Kidney capillary endothelial cell (primary cell): ENCODE measurements at places on chromosomes 2 and 18.

DNA sequence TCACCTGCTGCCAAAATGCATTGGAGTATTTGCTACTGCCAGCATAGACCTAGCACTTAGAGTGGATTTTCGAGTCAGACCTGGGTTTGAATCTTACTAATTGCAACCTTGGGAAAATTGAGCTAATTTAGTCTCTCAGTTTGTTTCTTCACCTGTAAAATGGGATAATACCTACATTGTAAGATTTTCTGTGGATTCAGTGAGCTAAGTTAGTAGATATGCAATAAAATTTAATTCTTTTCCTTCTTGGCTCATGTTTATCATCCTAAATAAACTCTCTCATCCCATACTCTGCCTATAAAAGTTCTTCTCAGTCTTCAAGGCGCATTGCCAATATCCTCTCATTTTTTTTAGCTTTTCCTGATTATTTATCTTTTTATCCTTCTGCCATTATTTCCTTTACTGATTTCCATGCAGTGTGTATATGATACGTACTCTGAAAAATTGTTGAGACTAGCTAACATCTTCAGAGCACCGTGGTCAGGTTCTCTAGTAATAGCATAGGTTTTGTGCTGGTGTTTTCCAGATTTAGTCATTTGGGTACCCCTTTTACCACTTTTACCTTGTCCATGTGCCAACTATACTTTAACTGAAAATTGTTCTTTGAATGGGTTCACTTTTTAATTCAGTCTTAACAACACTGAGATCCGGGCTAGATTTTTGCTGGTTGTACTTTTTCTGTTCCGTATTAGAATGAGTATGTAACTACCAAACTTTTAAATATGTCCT lies 7.3 kb downstream of the CEP192 start:
- DNase-seq, result no peak

DNA sequence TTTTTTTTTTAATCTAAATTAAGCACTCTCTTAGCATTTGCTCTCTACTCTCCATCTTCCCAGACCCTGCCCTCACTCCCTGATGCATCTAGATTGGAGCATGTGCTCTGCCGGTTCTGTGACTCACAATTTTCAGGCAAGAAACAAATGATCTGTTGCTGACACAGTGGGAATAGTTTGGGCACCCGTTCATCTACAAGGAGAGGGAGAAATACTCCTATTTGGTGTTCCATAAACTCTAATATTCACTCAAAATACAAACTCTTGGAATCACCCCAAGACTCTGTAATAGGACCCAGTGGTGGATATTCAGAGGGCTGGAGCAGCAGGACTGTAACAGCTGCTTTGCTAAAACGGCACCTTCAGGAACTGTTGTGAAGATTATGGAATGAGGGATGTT lies 37.1 kb upstream of the LINC00305 start:
- DNase-seq, result no peak

- DNase-seq, result no peak
These were observed 28.9 kb upstream of the HDAC4 start for GRCh38 chr2:239429473-239430350.

DNA sequence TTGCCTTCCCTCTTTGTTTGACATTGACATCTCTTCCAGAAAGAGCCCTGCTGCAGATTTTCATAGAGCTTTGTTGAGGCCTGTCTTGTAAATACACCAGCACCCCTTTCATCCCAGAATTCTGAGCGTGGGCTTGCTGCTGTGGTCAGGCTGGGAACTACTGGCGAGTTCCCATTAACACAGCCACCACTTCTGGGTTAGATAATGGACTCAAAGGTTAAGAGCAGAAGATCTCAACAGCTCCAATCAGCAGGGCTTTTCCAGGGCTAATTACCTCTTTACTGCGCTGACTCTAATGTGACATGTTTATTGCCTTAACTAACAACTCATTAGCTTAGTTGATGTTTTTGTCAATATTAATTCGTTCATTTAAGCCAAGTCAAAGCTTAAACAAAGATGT lies 235.9 kb upstream of the BOD1L2 start:
- DNase-seq, result no peak

- DNase-seq, result peak; percentile 3
These were observed 118.7 kb downstream of the NUP35 start for GRCh38 chr2:183242937-183243336.

GRCh38 chr2:98833172-98833916 lies 102.4 kb upstream of the MGAT4A start:
- DNase-seq, result peak; percentile 94

GRCh38 chr2:65722028-65722778 lies 289.8 kb upstream of the SPRED2 start:
- DNase-seq, result no peak
